ENCODE measurements at places on chromosomes 2 and 18.

DNA sequence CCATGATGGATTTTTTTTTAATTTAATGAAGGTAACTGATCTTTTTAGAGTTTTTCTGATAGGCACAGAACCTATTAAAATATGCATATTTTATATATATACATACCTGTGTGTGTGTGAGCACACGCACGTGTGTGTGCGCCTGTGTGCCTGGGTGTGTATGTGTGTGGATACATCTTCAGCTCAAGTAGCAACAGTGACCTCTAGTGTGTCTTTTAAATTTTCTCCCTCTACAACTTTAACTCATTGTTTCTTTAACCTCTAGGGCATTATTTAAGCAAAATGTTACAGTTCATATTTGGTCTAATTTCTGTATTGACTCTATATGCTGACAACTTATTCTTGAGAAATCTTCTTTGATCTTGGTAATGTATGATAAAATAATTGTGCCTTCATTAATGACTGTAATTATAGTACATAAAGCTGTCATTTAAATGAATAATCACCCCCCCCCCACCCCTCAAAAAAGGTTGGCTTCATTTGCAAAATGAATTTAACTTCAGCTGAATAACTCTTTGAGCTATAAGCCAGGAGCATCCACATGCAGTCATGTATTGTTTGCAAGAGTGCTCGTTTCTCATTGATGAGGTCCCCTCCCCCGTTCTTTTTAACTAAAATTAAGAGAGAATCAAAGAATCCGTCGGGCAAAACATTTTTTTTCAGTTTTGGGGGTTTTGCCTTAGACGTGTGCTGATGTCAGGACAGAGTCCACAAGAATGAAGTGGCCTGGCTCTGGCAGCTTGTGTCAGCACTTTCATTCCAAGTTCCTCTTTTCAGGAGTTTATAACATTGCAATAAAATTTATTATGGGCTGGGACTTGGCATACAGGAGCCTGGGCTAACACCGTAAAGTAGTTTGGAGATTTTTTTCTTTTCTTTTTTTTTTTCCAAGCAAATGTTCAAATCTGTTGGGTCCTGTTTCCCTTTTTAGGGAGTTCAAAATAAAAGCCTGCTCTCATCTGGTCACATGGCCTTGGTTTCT, 80.0 kb downstream of the ETAA1 start:
- peak; percentile 62 for DNase-seq

DNA sequence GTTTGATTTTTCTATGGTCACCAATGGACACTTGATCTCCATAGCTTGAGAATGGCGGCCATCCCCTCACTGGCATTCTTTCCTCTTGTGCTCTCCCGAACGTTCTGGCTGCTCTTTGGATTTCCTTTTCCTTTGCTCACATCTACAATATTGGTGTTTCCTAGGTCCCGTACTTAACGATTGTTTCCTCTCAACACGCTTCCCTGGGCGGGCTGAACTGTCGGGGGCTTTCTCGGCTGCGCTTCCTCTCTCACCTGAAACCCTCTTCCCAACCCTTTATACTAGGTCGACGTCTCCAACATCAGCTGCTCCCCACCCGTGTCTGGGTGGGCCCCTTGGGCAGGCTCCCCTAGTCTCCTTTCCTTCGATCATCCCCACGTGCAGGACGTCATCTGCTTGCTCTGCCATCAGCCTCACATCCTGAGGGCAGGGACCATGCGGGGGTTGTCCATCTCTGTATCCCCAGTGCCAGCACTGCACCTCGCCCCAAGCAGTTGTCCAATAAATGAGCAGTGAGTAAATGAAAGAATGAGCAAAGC, 634 bp upstream of the DIS3L2 start:
- DNase-seq = no peak

- peak; percentile 83 for DNase-seq
Observed at GRCh38 chr2:140990416-140990815, 1140.4 kb downstream of the LRP1B start.

- no peak for DNase-seq
Observed at GRCh38 chr2:150522269-150522668, 34.8 kb upstream of the RND3 start.

DNA sequence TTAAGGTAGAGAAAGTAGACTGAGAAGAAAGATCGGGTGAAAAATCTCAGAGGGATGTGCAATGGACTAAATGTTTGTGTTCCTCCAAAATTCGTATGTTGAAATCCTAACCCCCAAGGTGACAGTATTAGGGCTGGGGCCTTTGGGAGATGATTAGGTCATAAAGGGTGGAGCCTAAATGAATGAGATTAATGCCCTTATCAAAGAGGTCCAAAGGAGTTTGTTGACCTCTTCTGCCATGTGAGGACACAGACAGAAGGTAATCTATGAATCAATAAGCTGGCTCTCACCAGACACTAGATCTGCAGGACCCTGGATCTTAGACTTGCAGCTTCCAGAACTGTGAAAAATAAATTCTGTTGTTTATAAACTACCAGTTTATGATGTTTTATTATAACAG, 2.7 kb upstream of the NMI start:
- no peak for DNase-seq

DNA sequence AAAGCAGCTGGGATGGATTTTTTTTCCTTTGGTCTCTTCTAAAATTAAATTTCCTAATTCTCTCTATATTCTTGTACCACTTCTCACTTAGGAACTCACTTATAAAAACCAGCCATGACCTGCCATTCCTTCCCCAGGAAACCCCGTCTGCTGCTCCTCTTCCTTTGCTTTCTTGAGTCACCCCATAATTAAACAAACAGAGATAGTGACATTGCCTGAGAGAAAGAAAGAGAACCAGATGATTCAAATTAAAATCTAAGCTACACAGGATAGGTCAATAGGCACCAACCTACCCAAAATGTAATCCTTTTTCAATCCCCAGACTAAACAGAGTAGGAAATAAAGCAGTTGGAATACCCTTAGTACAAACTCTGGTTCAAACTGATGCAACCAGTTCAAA, 9.7 kb downstream of the STK39 start:
- DNase-seq = peak; percentile 42

- no peak for DNase-seq
Observed at GRCh38 chr2:69796174-69796573, 33.3 kb upstream of the GMCL1 start.

DNA sequence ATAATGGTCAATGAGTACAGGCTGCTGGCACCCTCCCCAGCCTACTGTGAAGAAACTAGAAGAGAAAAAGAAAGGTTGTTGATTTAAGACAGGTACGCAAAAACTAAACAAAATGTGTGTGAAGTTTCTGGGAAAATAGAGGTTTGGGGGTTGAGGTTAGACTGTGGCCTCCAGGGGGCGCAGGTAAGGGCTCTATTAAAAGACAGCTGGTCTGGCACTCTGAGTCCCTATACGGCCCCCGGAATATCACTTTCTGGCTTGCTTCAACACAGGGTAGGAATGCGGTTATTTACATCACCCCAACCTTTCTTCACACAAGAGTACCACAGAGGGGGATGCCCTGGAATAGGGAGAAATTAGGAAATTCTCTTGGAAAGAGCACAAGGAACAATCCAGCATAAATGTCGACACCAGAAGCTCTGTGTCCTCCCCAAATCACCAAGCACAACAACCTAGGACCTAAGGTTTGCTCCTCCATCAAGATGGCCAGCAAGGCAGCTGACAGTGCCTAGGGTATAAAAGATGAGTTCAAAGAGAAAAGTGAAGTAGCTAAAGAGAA, 480.8 kb upstream of the KLHL29 start:
- DNase-seq = no peak

- DNase-seq = no peak
Observed at GRCh38 chr2:228681979-228682378, 500.5 kb upstream of the SPHKAP start.

DNA sequence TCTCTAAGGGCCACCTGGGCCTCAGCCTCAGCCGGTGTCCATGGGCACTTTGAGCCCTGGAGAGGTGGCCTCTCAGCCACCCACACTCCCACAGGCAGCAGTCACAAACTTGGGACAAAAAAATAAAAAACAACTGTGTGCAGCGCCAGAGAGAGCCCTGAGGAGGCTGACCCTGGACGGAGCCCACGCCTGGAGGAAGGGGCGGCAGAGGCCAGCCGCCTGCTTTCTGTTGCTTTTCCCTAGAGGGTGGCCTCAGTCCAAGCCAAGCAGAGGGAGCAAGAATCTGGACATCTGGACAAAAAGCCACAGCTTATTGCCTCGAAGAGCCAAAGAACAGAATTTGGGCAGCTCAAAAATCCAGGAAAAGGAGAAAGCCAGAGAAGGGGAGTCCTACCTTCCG, 43.3 kb upstream of the LDLRAD4 start:
- no peak for DNase-seq

DNA sequence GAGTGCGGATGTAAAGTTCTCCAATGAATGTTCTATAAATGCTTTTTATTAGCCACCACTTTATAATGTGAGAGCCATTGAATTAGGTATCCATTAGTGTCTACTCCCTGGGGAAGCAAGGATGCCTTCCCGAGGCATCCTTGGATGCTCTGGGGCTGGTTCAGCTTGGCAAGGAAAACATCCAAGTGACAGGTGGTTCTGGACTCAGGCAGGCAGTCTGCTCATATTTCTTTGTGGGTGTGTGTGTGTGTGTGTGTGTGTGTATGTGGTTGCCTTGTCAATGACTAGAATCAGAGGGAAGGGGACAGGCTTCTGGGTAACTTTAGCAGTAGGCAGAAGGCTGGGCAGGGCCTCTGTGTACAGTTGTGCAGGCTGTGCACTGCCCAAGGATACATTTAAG, 149.2 kb downstream of the TSN start:
- DNase-seq = no peak

DNA sequence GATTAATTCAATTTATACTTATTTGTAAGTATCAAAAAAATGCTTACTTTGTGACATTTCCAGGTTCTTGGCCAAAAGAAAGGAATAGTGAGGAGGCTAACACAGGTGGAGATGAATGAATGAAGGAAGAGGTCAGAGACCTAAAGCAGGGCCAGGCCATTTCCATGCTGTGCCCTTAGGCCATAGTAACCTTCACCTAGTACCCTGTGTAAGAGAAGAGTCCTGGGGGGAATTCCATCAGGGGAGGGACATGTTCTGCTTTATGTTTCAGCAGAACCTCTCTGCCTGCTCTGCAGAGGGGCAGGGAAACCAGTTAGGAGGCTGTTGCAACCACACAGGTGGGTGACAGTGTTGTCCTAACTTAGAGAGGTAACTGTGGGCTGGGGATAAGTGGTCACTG, 204.2 kb upstream of the CDH20 start:
- DNase-seq = no peak

- no peak for DNase-seq
Observed at GRCh38 chr18:73316513-73316912, 448.7 kb upstream of the NETO1 start.

DNA sequence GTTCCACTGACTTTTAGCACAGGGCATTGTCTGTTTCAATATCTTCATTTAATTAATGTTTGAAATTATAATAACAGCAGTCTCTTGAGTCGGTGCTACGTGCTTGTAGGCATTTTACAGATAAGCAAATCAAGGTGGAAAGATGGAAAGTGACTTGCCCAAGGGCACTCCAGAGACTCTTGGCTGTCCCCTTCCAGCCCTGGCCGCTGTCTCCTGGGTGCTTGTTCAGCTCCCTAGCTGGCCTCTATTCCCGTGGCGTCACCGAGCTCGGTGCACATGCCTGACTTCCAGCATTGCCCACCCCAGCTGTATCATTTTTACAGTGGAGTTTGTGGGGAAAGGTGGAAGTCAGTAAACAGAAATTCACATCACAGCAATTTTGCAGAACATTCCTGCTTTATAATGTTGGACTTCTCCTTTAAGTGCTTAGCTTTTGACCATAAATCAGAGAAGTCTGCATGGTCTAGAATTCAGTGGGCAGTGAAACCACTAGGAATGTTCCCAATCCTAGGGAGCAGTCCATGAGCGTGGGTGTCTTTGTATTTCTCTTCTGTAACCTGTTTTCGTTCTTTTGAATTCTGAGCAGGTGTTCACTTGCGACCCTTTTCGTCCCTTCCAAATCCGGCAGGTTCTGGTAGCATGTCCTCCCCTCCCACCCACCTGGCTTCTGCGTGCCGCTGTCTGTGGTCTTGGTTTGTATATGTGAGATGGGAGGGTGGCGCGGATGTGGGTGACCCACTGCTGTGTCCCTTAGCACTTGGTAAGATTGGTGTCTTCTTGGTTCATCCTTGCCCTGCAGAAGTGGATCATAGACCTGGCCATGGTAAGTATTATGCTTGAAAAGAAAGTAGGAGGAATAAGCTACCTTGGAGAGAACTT, 8.4 kb downstream of the SLC66A3 start:
- no peak for DNase-seq

GRCh38 chr2:41941831-41942230, 106.0 kb upstream of the PKDCC start:
- peak; percentile 43 for DNase-seq

DNA sequence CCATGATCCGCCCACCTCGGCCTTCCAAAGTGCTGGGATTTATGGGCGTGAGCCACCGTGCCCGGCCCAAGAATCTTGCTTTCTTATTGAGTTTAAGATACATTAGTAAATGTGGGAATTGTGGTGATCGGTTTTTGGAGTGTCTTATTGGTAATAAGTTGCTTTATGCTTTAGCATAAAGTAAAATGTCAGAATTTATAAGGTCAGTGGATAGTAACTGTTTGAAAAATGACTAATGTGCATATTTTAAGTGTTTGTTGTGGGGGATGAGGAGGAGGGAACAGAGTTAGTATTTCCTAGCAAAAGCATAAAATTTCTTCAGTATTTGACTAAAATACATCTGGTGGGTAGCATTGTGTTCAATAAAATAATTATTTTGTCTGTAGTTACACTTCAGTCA, 77.4 kb downstream of the SLC39A10 start:
- DNase-seq = no peak

DNA sequence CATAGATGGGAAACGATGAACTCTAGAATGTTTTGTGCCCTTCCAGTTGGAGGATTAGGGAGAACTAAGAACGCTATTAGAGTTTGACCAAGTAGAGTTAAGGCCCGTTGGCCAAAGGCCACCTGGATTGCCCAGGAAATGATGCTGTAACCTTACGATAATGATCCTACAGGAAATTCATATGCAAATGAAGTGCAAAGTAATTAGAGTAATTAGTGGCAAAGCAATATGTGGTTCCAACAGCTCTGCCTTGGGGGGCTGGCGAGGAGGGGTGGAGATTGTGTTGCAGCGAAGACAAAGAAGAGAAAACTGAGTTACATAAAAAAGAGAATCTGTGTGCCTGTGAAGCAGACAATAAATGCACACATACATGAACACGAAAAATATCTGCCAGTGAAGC, 61.5 kb upstream of the BOD1L2 start:
- no peak for DNase-seq

DNA sequence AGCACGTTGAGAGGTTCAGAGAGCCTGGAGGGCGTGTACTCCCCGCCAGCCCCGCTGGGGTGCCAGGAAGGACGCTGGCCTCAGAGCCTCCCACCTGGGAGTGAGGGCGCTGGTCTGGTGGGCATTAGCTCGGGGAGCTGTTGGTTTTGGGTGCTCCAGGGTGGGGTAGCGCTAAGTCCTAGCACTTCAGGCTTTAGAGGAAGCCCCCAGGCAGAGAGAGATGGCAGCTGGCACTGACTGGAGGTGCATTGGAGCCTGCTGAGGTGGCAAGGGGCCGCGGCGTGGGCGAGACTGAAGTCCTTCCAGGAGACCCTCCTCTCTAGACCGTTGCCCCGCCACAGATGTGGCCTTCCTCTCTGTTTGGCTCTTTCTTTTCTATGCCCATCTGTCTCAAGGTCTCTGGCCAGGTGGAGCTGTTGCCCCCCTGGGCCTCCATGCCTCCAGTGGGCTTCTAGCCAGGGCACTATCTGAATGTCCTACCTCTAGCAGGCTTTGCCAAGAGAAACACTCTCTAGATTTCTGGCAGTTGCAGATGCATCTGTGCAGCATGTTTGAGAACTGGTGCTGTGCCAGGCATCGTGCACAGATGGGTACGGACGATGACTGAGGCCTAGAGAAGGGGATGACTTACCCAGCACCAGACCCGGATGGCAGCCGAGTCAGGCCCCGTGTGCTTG, 6.6 kb downstream of the CAPN10 start:
- DNase-seq = no peak

GRCh38 chr18:79746730-79747129, 51.0 kb upstream of the KCNG2 start:
- DNase-seq = no peak
